ENCODE measurements at places on chromosomes 3 and 15. TPM values are rescaled to one million over a fixed set of nuclear protein-coding genes. Genes with fewer than 3 reads are reported as not detected.

The SHC4 gene
- 1.8 TPM for total RNA-seq

The EPHB3 gene
- 7.0 TPM for total RNA-seq

The MESP1 gene
- total RNA-seq = 0.28 TPM

The PPM1L gene
- total RNA-seq = 1.00 TPM

The HHLA2 gene
- total RNA-seq = not detected

The RASL12 gene
- 6.5 TPM for total RNA-seq

The TMOD2 gene
- total RNA-seq = 6.6 TPM

The WDR93 gene
- total RNA-seq = under 0.01 TPM

The HESX1 gene
- 0.65 TPM for total RNA-seq

The CSPG4 gene
- 15.3 TPM for total RNA-seq
